NCI-H2171 (cell line): ENCODE measurements at places on chromosomes 1 and 21.

GRCh38 chr21:26366781-26367180 is 196.2 kb upstream of the APP start:
- no peak for DNase-seq

- no peak for DNase-seq
Measured at GRCh38 chr1:245401881-245402587, 247.2 kb downstream of the KIF26B start.

DNA sequence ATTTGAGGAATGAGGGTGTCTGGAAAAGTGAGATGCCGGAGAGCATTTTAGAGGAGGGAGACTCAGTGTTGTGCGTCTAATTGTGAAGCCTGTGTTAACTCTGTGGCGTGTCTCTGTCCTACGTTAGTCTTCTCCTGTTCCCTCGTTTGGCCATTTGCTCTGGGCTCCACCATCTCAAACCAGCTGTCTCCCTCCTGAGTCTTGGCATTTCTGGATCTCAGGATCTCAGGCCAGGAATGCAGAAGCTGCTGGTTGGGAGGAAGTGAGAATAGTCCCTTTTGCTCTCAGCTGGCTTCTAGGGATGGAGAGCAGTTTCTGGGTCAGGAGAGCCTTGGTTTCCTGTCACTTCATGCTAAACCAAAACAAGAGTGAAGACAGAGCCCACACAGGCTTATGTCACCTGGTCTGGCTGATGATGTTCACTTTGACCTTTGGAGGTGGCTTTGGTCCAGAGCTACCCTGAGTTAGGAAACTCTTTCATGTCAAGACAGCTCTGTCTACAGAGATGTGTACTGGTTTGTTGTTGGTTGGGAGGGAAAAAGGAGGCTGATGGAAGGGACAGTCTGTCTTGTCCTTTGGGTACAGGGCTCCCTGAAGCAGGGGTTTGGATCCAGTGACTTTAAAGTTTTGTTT is 859 bp downstream of the NFASC start:
- no peak for DNase-seq

DNA sequence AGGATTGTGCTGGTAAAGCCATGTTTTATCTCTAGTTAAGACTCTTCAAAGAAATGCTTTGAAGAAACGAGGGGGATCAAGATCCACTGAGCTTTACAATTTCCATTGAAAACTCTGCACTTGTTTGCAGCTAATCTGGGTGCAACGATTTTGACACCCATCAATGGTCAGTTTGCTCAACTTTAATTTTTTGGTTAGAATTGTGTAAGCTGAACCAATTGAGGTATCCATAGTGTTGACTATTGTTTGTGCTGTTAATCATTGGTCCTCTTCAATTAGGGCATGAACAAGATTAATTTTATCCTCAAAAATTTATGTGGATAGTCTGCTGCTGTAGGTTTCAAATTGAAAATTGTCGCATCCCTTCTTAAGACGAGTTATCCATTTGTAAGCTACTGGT is 17.7 kb upstream of the PLXNA2 start:
- DNase-seq: no peak

- no peak for DNase-seq
Measured at GRCh38 chr1:80656014-80656636, 1144.6 kb upstream of the ADGRL2 start.

GRCh38 chr1:113714606-113715269 is 44.5 kb downstream of the PHTF1 start:
- no peak for DNase-seq

- no peak for DNase-seq
Measured at GRCh38 chr1:208772891-208773290, 528.7 kb upstream of the PLXNA2 start.

DNA sequence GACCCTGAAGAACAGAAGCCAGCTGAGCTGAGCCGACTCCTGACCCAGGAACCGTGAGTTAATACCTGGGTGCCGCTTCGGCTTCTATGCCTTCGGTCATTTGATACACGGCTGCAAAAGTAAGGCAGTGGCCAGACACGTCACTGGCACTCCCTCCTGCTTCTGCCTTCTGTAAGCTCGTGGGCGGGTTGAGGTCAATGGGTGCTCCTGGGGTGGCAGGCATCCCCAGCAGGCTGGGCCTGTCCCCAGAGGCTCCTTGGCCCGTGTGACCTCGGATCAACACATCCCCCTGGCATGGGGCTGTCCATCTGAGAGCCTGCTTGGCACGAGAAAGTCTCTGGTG is 35.7 kb upstream of the COL6A1 start:
- no peak for DNase-seq

DNA sequence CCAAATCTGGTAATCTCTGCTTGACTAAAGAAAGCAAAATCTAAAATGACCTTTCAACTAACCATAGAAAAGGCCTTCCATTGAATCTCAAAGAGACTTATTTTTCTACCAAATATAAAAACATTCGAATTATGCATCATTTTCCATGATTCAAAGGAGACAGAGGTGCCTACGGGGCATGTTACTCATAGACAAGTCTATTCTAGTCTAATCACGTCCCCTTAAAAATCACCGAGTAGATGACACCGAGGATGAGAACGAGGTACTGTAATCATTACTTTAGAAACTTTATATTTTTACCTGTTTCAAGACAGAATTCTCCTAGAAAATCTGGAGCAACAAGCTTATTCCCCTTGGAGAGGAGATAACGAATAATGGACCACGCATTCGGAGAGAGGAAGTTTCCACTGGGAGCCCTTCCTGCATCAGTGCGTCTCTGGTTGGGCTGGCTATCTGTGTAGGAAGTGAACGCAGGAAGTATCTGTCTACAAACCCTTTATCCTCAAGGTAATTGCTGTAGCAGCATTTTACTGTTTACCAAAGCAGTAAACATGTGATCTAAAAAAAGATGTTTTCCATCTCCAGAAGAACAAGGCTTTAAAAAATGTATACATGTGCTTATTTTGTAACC is 9.5 kb downstream of the ERG start:
- DNase-seq: no peak

GRCh38 chr1:182978151-182978853 is 25.3 kb upstream of the SHCBP1L start:
- no peak for DNase-seq
